Hindlimb muscle (tissue), 1 donor: ENCODE measurements at places on chromosomes 4 and X.

- peak; percentile 43 for DNase-seq
Measured at GRCh38 chr4:105088110-105088879, 58.4 kb upstream of the TET2 start.

- DNase-seq, result peak; percentile 1
Measured at GRCh38 chrX:113833096-113834055, 750.5 kb upstream of the HTR2C start.

DNA sequence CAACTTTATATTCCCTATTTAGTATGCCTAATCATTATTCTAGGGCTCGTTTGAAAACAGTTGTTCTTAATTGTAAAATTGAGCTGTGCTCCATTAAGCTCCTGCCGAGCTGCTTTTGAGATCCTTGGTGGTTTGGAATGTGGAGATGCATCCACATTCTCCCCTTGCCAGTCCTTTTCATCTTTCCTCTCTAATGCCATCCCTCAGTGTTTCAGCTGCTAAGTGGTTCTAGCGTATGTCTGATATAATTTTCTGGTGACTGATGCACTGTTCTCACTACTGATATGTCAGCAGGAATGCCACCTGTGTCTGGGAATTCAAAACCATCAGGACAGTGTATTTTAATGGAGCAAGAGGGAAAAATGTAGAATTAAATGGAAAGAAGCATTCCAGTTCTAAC lies 1085.0 kb downstream of the CCSER1 start:
- no peak for DNase-seq

DNA sequence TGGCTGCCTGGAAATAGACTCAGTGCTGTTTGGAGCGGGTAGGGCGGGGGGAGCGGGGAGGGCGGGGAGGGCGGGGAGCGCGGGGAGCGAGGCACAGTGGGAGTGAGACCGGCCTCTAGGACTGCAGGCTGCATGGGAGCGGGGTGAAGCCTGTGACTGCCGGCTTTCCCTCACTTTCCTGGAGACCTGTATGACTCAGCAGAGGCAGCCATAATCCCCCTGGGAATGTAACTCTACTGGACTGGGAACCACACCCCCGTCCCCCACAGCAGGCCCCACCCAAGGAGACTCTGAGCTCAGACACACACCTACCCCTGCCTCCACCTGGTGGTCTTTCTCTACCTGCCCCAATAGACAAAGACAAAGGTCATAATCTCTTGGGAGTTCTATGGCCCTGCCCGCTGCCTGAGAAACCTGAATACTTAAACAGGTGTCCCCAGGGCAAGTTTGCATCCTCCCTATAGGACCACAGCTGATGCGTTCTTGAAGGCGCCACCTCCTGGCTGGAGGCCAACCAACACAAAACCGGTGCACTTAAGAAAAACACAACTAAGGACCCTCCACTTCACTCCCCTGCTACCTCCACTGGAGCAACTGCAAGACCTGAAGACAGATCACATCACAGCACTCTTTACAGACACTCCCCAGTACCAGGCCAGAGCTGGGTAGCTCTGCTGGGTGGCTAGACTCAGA lies 18.0 kb downstream of the HDAC8 start:
- no peak for DNase-seq

- no peak for DNase-seq
Measured at GRCh38 chr4:95638920-95639501, 90.2 kb upstream of the UNC5C start.

DNA sequence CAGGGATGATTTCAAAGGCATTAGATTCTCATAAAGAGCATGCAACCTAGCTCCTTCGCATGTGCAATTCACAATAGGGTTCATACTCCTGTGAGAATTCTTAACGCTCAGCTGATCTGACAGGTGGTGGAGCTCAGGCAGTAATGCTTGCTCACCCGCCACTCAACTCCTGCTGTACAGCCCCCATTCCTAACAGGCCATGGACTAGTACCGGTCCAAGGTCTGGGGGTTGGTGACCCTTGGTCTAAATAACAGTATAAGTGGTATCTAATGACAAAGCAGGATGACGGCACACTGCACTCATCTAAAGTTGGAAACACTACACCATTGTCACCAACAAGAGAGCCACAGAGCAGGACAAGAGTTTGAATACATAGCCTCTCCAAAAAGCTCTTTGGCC lies 28.5 kb downstream of the ADGRA3 start:
- no peak for DNase-seq

GRCh38 chr4:173153445-173153844 lies 15.2 kb upstream of the GALNT7 start:
- DNase-seq, result no peak

DNA sequence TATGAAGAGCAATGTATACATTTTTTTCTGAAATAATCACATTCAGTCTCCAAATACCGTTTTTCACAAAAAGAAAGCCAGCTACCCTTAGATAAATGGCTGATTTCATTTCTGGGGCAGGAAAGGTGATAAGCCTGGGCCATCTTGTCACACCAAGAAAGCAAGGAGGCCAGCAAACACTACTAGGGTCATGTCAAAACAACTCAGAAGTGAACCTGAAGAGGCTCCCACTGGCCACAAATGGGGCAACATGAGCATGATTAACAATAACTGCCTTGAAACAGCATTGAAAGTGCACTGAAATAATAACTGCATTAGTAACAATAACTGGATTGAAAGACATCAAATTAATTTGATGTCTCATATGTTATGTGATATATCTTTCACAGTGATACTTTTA lies 39.3 kb downstream of the SH3KBP1 start:
- no peak for DNase-seq

DNA sequence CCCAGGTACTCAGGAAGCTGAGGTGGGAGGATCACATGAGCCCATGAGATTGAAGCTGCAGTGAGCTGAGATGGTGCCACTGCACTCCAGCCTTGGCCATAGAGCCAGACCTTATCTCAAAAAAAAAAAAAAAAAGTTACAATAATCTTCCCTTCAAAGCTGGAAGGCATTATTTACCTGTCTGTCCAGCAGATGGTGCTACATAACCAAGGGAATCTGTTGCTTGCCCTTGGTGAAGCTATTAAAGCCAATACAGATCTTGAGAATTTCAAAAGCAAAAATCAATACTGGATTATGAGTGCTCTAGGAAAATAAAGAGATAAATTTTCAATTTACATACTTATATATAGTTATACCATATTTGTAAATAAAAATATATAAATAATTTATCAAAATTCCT lies 25.9 kb downstream of the PKD2 start:
- DNase-seq, result peak; percentile 51
